ENCODE measurements at places on chromosomes 4 and X.
A peak's percentile ranks its signal among the peaks of the same experiment; 100 is the strongest.

GRCh38 chr4:188854436-188854835 is 715.2 kb downstream of the TRIML1 start:
- no peak for DNase-seq

GRCh38 chrX:22533898-22534297 is 261.2 kb downstream of the CBLL2 start:
- no peak for DNase-seq

- DNase-seq: no peak
Observed at GRCh38 chr4:41303372-41304118, 46.8 kb downstream of the UCHL1 start.

GRCh38 chrX:129013574-129013973 is 509.7 kb downstream of the SMARCA1 start:
- DNase-seq: no peak

GRCh38 chr4:75391489-75392166 is 122.6 kb downstream of the RCHY1 start:
- DNase-seq: no peak

GRCh38 chr4:94442251-94442650 is 9.5 kb upstream of the PDLIM5 start:
- no peak for DNase-seq

DNA sequence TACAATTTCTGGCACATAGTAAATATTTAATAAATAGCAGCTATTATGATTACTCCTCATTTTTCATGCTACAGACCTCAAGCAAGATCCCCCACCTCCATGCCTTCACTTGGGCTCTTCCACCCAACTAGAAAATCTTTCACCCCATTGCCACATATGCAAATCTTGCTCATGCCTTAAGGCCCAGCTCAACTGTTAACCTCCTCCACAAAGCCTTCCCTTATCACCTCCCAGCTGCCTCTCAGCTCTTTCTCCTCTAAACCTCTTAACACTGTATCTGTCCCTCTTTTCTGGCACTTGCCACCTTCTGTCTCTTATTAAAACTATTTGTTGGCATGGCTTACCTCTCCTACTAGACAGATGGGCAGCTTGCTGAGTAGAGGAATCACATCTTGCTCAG is 51.5 kb downstream of the PJA1 start:
- no peak for DNase-seq

- no peak for DNase-seq
Observed at GRCh38 chrX:153827903-153828302, 2.4 kb downstream of the PDZD4 start.

- DNase-seq: no peak
Observed at GRCh38 chr4:180669680-180670079, 1573.5 kb upstream of the TENM3 start.

DNA sequence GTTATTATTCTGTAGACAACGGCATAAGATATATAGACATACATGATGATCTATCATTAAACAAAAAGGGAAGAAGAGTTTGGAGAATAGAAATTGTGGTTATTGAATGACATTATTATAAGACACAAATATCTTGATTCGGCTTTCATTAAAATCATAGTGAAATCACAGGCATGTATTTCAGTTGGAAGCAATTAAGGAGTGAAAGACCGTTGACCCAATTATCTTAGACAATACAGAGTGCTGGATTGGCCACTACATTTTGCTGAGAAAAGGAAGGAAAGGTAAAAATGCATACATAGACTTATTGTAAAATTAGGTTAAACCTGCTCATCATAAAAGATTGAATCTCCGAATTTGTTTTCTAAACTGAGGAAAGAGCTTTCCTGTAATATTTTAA is 209.8 kb downstream of the KCNIP4 start:
- DNase-seq: no peak

DNA sequence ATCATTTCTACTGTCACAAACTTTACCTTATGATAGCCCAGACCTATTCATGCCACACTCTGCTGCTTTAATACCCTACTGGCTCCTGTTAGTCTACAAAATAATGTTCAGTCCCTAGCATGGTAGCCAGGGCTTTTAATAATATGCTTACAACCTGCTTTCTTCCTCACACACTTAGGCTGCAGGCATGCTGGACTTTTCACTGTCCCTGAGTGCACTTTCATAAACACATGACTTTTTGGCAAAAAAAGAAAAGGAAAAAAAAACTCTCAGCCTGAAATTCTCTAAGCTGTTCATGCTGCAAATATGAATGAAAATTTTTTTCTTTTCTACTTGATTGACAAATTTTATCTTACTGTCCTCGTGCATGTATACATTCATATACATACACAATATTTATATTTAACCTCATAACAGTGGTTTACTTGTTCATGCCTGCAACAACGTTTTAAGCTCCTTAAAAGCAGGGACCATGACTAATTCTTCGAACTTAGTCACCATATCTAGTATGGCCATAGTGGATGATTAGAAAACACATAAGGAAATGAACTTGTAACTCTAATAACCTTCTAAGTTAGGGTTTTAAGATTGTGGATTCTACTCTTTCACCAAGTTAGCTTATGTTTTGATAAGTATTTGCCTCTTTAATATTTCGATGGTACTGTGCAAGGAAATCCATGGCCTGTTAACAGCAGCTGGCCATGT is 229.5 kb downstream of the SPCS3 start:
- no peak for DNase-seq

GRCh38 chr4:83728191-83728590 is 192.3 kb downstream of the GPAT3 start:
- no peak for DNase-seq

DNA sequence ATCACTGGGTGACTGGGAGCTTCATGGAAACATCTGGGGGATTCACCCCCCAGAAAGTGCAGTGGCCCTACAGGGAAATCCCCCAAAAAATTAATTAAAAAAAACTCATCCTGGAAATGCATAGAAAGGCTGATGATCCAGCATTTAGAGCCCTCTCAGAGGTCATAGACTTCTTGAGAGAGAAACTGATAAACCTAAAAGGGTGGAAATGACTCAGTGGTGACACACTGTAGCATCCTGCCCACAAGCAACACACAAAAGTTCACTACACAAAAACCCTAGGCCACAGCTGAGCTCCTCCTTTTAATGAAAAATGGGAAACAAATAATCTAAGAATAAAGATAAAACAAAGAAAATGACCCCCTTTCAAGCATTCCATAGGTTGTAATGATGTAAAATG is 911.5 kb downstream of the GLUD2 start:
- no peak for DNase-seq

GRCh38 chr4:99724067-99724466 is 66.4 kb upstream of the C4orf54 start:
- no peak for DNase-seq

DNA sequence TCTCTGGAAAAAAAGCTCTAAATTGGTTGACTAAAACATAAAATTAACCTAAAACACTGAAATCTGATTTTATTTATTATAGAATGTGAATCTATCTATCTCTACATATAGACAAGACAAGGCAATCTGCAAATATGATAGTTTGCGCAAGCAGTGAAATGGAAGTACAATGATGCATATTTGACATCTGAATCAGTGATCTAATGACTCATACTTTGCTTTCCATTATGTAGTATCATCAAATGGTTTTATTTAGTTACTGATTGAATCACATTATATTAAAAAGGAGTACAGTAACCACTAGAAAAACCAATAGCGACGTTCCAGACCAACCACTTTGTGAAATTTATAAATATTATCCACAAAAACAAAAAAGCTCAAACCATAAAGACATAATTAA is 1969.3 kb downstream of the PCDH7 start:
- DNase-seq: no peak

GRCh38 chr4:41455206-41455605 is 82.8 kb upstream of the LIMCH1 start:
- no peak for DNase-seq

DNA sequence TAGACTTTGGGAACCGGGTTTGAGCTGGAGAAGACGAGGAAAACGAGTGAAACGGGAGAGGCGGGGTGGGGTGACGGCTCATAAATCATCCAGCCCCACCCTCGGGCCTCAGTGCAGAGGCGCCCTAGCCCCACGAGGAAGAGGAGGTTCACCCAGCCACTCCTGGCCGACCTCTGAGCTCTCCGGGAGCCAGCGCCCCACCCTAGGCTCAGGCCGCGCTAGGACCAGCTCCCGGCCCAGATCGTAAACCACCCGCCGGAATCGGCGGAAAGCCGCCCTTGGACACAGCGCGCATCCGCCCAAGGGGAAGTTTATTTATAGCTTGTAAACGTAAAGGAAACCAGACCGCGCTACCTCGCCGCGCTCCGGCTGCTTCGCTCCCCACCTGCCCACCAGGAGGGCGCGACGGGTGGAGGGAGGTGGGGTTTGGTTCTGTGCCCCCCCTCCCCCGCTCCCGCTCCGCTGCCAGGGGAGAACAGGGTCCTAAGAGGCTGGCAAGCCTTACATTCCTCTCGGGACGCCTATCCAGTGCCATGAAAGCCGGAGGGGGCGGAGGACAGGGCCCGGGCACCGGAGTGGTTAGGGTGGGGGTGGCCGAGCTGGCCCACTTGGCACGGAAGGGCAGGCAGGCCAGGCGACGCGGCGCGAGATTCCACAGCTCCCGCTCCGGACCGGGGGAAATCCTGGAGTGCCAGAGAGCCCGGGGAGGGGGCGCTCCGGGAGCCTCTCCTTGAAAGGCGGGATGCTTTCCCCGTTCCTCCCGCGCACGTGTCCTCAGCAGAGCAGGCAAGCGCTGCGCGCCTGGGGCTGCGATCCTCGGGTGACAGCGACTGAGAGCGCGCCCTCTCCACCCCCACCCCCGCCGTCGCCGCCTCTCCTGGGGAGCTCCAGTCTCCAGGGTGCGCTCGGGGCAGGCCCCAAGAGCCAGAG is 84.2 kb downstream of the BCOR start:
- peak; percentile 52 for DNase-seq

DNA sequence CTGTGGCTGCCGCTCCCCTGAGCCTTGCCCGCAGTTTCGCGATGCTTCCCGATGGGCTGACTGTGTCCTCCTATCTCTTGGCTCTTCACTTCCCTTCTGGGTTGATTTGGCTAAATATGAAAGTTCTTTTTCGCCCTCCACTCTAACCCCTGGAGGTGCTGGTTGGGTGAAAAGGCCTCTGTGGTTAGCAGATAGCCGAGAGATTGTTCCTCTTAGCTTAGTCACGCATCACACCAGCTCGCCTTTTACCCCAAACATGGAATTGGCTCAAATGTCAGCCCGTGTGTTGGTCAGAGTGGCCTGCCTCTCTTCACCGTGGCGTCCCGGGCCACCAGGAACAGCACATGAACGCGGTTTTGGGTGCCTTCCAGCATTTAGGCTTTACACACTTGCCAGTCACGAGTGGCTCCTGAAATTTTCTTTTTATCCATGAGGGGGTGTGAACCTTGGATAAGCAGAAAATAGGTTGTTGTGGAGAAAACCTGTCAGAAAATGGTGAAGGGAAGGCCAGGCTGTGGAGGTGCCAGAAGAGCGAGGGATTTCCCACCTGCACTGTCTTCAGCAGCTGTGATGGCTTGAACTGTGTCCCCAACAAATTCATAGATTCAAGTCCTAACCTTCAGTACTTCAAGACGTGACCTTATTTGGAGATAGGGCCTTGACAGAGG is 8.9 kb downstream of the CLCN4 start:
- DNase-seq: no peak

DNA sequence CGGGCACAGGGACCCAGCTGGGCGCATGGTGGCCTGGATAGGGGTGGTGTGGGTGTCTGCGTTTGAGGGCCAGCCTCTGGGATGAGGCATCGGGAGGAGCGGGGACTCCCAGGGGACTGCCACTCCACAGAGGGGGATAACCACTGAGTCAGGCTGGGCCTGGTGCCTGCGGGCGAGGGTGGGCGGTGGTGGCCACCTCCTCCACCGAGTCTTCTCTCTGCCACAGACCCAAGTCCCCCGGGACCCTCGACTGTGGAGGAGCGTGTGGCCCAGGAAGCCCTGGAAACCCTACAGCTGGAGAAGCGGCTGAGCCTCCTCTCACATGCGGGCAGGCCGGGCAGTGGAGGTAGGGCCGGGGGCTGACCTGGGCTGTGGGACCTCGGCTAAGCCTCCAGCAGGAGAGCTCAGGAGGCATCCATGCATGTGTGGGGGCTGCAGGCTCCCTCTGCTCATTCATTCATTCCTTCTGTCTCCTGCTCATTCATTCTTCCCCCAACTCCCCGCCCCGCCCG is 26.4 kb downstream of the DOK7 start:
- no peak for DNase-seq

DNA sequence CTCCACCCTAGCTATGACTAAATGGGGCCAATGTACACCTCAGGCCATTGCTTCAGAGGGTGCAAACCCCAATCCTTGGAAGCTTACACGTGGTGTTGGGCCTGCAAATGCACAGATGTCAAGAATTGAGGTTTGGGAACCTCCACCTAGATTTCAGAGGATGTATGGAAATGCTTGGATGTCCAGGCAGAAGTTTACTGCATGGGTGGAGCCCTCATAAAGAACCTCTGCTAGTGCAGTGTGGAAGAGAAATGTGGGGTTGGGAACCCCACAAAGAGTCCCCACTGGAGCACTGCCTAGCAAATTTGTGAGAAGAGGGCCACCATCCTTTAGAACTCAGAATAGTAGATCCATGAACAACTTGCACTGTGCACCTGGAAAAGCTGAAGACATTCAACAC is 284.1 kb downstream of the ANTXR2 start:
- no peak for DNase-seq

DNA sequence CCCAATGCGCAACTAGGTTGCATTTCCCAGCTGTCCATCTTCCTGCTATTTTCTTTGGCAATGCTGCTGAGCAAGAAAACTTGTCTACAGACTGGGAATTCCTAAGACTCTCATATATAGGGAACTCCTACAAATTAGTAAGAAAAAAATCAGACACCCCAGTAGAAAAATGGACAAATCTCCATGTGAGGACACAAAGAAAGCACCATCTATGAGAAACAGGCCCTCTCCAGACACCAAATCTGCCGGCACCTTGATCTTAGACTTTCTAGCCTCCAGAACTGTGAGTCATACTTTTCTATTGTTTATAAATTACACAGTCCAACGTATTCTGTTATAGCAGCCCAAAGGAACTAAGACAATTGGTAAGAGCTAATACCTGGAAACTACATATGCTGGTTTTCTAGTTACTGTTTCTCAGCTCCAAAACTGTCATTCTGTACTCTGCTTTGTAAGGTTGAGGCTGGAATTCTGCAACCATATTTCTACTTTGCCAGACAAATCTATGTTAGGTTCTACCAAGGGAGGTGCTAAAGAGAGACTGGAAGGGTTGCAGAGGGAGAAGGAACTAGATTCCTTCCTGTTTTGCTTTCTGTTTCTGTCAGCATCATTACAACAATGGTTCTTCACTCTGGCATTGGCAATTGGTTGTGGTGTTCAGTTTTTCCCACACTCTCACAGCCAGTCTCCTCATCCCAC is 35.7 kb upstream of the FAM241A start:
- DNase-seq: no peak

GRCh38 chr4:23355258-23355657 is 534.6 kb downstream of the PPARGC1A start:
- DNase-seq: no peak

GRCh38 chrX:42825201-42825600 is 47.2 kb upstream of the PPP1R2C start:
- no peak for DNase-seq

- DNase-seq: no peak
Observed at GRCh38 chrX:34631479-34632220, 25.4 kb downstream of the TMEM47 start.

DNA sequence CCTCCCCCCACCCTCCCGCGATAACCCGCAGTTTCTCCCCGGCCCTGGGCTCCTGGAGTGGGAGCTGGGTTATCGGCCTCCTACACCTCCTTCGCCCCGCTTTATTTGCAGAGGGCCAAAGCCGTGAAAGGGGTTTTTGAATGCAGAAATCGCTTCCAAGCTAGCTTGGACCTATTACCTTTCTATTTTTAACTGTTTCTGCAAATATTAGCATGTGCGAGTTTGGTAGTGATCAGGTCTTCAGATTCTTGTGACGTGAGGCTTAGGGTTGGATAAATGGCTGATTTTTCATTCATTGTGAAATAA is 1.3 kb downstream of the USP9X start:
- no peak for DNase-seq

- no peak for DNase-seq
Observed at GRCh38 chr4:152875261-152875660, 60.9 kb upstream of the FHDC1 start.

Measured in C1 segment of cervical spinal cord (tissue), 14 donors.